Right hindlimb (tissue), 1 donor: ENCODE measurements at places on chromosomes 3 and 15.

DNA sequence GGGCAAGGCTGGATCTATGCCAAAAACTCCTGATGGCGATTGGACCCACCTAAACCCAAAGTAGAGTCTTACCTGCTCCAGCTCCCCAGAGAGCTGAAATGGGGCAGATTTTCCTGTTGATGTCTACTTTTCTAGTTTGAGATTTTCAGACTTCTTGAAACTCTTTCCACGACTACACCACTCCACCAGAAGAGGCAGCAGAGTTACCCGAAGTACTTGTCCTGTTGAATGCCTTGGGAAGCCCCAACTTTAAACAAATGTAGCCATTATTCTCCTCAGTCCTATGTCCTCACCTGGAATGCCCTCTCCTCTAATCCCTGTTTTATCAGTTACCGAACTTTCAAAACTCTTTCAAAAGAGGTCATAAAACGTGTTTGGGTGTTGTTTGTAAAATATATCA is 843.8 kb downstream of the VGLL3 start:
- no peak for DNase-seq

DNA sequence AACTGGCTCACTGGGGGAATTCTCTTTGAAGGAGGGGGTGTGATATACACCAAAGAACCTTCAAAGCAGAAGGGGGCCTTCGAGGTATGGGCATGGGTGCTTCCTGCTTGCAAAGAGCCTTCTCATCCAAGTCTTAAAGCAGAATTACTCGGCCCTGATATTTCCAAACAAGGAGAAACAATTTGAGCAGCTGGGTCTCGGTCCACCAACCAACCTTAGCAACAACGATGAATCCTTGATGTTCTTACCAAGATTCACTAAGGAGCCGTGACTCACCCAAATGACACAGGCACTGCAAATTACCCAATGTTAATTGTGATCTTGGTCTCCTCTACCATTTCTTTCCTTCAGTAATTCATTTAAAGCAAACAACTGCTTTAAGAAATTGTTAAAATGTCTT is 7.7 kb downstream of the HOMER2 start:
- DNase-seq = no peak

DNA sequence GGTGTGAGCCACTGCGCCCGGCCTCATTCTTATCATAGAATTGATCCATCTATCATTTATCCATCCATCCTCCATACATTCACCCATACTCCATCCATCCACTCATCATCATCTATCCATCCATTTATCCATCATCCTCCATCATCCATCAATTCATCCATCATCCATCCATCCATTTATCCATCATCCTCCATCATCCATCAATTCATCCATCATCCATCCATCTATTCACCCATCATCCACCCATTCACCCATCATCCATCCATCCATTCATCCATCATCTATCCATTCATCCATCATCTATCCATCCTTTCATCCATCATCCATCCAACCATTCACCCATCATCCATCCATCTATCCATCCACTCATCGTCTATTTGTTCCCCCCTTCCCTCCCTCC is 3.7 kb downstream of the TM6SF1 start:
- DNase-seq = no peak

GRCh38 chr3:30618526-30618925 is 12.1 kb downstream of the TGFBR2 start:
- no peak for DNase-seq

- no peak for DNase-seq
Observed at GRCh38 chr3:159356606-159357005, 554.8 kb downstream of the MFSD1 start.

DNA sequence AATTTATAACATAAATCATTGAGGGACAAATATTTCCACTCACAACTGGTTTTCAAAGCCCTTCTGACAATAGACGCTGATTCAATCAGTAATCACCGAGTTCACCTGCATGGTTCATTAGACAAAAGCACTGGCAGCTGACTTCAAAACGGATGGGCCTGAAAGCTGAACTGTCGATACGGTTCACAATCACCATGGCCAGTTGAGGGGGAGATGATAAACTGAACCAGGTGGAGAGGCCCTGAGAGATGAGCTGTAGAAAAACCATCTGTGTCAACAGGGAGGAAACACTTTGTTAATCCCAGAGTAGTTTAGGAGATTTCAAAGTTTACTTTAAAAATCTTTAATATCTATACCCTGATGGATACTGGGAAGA is 75.0 kb downstream of the PEX5L start:
- DNase-seq = no peak

DNA sequence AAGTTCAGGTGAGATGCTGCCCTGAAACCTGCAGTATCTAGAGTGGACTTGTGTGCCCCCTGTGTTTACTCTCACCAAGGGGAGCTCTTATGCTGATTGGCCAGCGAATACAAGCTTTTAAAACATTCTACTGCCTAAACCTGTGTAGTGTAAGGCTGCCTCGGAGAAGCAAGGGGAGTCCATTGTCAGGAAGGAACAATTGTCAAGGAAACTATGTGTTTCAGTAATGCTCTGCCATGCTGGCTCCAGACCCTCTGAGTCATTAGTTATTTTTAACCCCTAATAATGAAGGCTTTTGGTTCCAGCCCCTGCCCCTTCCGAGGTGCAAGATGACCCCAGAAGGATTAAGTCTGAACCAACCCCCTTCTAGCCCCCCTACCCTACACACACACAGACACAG is 66.1 kb upstream of the CHMP2B start:
- no peak for DNase-seq

- peak; percentile 65 for DNase-seq
Observed at GRCh38 chr3:5787861-5788488, 600.5 kb downstream of the EDEM1 start.

DNA sequence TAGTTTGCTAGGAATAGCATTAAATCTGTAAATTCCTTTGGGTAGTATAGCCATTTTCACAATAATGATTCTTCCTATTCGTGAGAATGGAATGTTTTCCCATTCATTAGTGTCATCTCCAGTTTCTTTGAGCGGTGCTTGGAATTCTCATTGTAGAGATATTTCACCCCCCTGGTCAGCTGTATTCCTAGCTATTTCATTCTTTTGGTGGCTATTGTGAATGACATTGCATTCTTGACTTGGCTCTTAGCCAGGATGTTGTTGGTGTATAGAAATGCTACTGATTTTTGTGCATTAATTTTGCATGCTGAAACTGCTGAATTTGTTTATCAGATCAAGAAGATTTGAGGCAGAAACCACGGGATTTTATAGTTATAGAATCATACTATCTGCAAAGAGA is 690.5 kb upstream of the ALCAM start:
- no peak for DNase-seq

DNA sequence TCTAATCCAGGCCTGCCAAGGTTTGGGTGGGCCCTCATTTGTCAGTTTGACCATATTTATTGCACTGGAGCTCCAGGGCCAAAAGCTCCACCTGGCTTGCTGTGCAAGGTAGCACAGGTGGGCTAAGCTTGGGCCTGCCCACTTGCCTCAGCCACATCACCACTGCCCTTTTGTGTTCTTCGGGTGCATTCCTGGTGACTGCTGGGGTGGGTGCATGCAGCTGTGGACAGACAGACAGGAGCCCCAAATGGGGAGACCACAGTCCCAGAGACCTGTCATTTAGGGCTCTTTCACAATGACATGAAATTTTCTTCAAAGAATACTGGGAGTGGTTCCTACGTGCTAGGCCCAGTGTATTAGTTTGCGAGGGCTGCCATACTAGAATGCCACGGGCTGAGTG is 2.7 kb downstream of the MESP2 start:
- DNase-seq = no peak

DNA sequence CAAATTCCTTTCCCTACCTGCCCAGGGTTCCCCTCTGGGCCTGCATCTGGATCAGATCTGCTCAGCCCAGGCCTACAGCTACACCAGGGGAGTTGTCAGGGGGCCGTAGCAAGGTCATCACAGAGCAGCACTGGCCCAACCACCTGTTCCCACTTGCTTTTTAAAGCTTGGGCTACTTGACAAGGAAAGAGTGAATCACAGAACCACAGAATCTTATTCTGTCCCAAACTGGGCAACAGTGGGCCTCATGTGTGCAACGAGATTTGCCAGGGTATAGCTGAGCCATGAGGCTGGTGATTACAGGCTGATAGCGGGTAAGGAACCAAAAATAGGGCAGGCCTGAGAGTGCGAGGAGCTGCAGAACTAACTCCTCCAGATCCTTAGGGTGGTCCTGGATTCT is 66.7 kb downstream of the MYLK start:
- DNase-seq = no peak

DNA sequence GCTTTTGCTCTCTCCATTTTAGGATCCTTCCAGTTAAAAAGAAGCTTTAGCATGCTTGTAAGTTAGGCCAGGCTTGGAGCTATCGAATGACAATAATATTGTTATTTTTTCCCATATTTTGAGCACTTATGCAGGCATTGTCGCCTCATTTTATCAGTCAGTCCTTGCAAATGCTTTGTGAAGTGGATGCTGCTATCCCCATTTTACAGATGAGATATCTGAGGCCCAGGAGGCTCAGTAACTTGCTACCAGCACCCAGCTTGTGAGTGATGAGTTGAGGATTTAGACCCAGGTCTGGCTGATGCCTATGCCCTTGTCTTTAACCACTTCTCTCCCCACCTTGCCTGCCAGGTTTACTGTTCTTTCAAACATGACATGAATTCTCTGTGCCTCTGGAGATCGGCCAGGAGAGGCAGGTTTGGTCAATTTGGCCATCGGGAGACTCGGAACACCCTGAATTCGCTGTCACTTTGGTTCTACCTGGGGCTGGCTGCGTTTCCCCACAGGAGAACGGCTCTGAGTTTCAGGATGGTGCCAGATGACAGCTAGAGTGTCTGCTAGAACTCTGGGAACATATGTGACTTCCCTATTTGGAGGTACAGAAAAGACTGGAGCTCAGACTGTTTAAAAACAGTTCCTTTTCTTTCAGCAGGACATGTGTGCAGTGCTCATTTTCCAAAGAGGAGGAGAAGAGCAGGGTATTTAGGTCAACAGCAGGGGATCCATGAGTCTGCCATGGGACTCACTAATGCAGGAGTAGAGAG is 25.5 kb upstream of the ZNF710 start:
- DNase-seq = no peak

- DNase-seq = no peak
Observed at GRCh38 chr3:195407531-195408409, 35.0 kb downstream of the ACAP2 start.

GRCh38 chr15:48730506-48730905 is 80.4 kb downstream of the CEP152 start:
- DNase-seq = no peak

- no peak for DNase-seq
Observed at GRCh38 chr3:4990069-4990468, 10.8 kb downstream of the BHLHE40 start.

DNA sequence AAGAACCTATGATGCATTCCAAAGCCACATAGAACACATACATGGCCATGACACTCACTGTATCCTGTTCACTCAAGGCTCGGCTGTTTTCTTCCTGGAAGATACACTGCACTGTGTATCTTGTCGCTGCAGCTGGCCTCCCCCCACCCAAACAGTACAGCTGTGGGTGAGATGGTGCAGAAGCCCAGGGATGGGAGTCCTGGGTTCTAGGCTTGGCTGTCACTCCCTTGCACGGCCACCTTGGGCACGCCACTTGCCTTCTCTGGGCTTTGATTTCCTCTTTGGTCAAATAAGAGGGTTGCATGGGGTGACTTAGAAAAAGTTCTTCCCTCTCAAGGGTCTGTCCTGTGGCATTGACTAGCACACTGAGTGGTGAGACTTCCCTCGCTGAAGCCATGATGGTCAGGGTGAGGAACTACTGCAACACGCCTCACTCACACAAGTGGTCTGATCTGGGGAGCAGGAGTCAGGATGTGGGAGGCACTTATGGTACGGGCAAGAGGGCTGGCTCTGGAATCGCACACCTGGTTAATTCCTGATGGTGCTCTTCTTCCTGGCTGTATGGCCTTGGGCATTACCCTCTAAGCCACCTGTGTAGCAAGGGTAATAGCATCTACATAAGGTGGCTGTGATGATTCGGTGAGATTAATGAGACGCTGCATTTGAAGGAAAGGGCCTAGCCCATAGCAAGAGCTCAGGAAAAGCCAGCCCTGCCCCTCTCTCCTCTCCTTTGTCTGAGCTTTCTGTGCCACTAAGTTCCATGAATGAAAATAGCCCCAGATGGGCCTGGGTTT is 44.0 kb downstream of the ANP32A start:
- no peak for DNase-seq

- DNase-seq = no peak
Observed at GRCh38 chr15:92158426-92158825, 235.3 kb upstream of the ST8SIA2 start.

- DNase-seq = no peak
Observed at GRCh38 chr3:113064183-113064582, 73.4 kb downstream of the GTPBP8 start.

- DNase-seq = no peak
Observed at GRCh38 chr15:57611938-57612337, 20.2 kb downstream of the MYZAP start.

GRCh38 chr3:155230382-155230781 is 63.1 kb downstream of the STRIT1 start:
- no peak for DNase-seq

GRCh38 chr3:169028716-169029115 is 634.8 kb downstream of the MECOM start:
- no peak for DNase-seq

- no peak for DNase-seq
Observed at GRCh38 chr3:31732548-31732947, 199.8 kb downstream of the STT3B start.

- DNase-seq = no peak
Observed at GRCh38 chr3:123800362-123800682, 83.8 kb downstream of the MYLK start.
